Activated naive CD4-positive, alpha-beta T cell treated with anti-CD3 and anti-CD28 coated beads for 36 hours (primary cell): ENCODE measurements at places on chromosomes 2 and 18.

DNA sequence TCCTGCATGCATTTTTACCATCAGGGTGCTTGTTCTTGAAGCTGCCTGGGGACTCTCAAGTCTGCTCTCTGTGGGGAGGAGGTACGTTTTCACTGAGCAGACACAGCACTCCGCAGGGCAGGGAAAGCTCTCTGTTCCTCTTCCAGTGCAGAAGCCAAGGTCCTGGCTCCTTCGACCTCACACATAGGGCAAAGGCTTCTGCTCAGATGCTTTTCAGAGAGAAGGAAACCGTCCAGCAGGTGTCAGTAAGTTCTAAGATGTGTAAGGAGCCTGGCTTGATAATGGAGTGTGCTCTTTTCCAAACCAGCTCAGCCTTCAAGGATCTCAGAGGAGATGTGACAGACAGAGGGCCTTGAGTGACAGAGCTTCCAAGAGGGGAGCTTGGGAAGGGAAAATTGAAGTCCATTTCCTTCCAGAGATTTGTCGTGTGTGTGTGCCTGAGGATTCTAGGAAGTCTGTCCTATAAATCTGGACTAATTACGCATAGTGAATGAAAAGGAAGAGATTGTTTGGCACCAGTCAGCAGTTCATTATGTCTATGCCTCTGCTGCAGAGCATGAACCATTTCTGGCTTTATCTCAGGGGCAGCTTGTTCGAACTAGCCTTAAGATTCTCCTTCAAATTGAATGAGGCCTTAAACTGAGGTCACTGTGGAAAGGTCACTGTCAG is 67.3 kb upstream of the UPP2 start:
- peak; percentile 37 for DNase-seq

GRCh38 chr2:189952536-189953109 is 109.9 kb downstream of the MSTN start:
- DNase-seq, result no peak

- DNase-seq, result no peak
Observed at GRCh38 chr2:104025295-104025694, 828.6 kb upstream of the POU3F3 start.

DNA sequence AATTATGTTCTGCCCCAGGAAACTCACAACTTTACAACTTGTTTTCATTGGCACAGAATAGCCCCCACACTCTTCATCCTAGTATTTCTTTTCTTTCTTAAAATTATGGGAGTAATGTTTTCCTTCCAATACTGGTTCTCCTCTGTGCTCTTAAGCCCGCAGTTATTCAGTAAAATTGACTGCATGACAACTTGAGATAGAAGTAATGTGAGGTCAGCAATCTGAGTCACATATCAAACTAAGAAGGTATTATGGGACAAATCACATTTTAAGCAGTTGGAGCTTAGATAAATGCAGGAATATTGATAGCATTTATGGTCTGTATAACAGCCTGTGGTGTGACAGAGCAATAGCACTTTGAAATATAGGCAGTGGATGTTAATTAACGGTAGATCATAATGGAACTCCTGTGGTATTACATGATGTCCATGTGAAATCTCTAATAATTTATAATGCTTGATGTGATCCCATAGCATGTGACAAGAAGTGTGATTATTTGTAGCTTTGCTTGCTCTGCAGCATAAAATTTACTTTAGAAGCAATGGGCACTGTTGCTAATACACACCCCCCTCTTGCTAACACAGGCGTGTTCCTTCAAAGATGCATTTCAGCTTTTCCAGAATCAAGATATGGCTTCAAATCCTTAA is 351.4 kb upstream of the CDH20 start:
- no peak for DNase-seq

GRCh38 chr2:130762031-130762909 is 6.9 kb downstream of the AMER3 start:
- DNase-seq, result no peak

DNA sequence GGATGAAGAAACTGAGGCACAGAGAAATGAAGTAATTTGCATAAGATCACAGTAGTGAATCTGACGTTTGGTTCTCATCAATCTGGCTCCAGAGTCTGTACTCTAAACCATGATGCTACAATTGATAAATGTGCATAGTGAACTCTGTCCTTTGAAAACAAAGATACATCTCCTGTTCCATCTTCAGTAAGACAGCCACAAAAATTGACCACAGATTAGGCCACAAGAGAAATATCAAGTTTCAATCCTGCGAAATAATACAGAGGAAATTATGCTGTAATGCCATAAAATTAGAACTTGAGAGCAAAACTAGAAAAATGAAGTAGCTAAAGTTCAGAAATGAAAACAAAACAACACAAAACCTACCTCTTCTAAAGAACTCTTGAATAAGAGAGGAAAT is 28.4 kb downstream of the FAM98A start:
- no peak for DNase-seq
